ENCODE measurements at places on chromosomes 12 and 14. TPM values are rescaled to one million over a fixed set of nuclear protein-coding genes. Genes with fewer than 3 reads are reported as not detected.

PRH1 gene
- total RNA-seq: 2.2 TPM

BEGAIN gene
- total RNA-seq: 7.2 TPM

CFAP54 gene
- total RNA-seq: 1.6 TPM

CD4 gene
- total RNA-seq: not detected

ALDH1L2 gene
- total RNA-seq: 3.7 TPM

LRRIQ1 gene
- 1.3 TPM for total RNA-seq

EIF5 gene
- total RNA-seq: 208 TPM

LRRC43 gene
- total RNA-seq: not detected

OTX2 gene
- total RNA-seq: not detected

ANO2 gene
- total RNA-seq: not detected

Measured in A549 treated with ZK216348 at 1 μM for 4 hours (cell line).